ENCODE measurements at places on chromosomes 16 and 17.

DNA sequence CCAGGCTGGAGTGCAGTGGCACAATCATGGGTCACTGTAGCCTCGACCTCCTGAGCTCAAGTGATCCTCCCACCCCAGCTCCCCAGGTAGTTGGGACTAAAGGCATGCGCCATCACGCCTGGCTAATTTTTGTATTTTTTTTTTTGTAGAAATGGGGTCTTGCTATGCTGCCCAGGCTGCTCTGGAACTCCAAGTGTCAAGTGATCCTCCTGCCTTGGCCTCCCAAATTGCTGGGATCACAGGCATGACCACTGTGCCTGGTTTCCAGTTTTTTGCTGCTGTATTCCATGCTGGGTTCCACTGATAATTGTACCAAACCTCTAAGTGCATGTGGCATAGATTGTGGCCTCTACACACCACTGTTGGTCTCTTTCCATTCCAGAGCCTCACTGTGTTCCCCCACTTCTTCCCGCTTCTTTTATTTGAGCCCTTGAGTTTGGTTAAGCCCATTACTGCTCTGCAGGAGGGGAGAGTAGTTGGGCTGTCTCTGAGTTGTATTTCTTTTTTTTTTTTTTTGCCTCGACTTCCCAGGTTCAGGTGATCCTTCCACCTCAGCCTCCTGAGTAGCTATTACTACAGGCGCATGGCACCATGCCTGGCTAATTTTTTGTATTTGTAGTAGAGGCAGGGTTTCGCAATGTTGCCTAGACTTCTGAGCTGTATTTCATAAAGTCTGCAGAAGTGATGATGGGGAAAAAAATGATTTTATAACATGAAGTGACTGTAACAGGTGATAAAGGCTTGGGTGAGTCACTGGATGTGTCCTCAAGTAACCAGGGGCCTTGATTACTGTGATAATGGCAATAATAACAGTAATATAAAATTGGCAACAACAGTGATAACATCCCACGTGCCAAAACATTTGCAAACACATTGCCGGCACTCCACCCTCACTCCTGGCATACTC lies 30.0 kb downstream of the EEF2K start:
- DNase-seq = no peak

GRCh38 chr16:81327011-81327410 lies 12.2 kb downstream of the GAN start:
- no peak for DNase-seq

GRCh38 chr17:28216528-28216927 lies 102.5 kb upstream of the TMEM97 start:
- DNase-seq = no peak

DNA sequence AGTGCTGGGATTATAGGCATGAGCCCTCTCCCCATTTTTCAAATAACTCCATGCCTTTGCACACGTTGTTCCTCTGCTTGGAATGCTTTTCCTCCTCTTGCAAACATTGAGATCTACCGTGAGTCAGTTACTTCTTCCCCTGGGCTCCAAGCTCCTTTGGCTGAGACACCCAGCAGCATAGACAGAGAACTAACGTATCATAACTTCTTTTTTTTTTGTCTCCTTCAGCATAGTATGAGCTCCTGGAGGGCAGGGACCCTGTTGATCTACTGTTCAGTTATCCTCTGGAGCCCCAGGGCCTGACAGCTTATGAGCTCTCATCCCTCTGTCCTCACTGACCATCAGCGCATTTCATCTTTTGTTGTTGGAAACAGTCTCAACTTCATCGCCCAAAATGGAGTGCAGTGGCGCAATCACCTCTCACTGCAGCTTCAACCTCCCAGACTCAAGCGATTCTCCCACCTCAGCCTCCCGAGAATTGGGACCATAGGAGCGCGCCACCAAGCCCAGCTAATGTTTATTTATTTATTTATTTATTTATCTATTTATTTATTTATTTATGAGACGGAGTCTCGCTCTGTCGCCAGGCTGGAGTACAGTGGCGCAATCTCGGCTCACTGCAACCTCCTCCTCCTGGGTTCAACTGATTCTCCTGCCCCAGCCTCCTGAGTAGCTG lies 2.2 kb downstream of the SPAG7 start:
- no peak for DNase-seq

DNA sequence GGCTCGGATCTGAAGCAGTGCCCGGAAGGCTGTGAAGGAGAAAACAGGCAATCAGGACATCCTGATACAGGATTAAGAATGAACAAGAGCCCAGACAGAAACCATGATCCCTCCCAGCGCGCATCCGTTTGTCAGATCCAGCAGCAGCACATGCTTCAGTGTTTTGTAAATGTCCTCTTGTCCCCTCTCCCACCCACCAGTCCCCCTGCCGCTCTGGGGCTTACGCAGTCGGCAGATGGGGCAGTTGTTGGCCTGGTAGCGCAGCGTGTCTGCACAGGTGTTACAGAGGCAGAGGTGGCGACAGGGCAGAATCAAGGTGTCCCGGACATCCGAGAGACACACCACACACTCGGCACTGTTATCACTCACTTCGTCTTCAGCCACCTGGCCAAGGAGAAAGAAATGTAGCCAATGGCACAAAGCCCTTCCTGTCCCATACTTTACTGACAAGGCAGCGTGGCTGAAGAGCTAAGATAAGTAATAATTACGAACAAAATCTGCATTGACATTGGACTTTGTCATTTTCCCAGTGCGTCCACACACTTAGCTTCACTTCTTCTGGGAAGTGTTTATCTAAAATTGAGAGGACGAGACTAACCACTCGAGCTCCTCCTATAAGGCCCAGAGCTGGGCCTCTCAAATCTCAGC lies 20.7 kb upstream of the FOXJ1 start:
- DNase-seq = no peak

GRCh38 chr17:72137161-72137560 lies 16.3 kb downstream of the SOX9 start:
- no peak for DNase-seq

- DNase-seq = no peak
Observed at GRCh38 chr17:5921512-5922282, 148.5 kb upstream of the WSCD1 start.

GRCh38 chr16:54657058-54657708 lies 273.5 kb upstream of the IRX5 start:
- no peak for DNase-seq

DNA sequence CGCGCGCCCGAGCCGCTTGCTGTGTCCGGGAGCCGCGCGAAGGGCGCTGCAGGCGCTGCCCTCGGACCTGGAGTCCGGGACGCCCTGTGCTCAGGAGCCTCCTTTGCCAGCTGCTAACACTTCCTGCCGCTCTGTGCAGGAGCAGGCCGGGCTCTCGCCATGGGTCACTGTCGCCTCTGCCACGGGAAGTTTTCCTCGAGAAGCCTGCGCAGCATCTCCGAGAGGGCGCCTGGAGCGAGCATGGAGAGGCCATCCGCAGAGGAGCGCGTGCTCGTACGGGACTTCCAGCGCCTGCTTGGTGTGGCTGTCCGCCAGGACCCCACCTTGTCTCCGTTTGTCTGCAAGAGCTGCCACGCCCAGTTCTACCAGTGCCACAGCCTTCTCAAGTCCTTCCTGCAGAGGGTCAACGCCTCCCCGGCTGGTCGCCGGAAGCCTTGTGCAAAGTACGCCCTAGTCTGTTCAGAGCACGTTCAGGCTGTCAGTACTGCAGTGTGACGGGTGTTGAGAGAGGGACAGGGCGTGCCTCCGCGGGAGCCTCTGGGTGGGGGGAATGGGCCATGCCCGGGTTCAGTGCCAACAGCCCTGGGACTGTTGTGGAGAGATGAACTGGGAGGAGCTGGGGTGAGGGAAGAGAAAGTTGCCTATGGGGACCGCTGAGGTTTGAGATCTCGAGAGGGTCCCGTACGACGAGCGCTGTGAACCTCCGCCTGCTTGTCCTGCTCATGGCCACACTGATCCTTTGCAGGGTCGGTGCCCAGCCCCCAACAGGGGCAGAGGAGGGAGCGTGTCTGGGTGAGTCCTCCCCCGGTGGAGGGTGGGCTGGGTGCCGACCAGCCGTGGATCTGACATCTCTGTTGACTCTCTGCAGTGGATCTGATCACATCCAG lies 1.3 kb downstream of the ZNF276 start:
- DNase-seq = no peak

- no peak for DNase-seq
Observed at GRCh38 chr16:1324286-1324826, 9.1 kb upstream of the BAIAP3 start.

GRCh38 chr16:84780063-84780462 lies 39.7 kb upstream of the CRISPLD2 start:
- no peak for DNase-seq

DNA sequence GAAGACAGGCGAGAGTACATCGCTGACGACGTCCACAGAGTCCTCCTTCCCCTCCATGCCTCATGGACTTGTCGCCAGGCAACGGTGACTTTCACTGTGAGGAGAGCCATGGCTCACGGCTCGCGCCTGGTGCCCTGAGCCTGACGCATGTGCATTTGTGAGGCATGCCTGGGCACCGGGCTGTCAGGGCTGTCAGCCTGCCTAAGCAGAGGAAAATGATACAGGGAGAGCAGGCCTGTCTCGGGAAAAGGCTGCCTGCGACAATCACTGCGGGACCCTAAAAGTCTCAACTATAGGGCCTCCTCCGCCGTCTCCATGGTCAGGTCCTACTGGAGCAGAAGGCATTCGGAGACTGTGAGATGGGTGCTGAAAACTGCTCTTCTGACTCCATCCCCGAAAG lies 135.5 kb upstream of the WSB1 start:
- no peak for DNase-seq

DNA sequence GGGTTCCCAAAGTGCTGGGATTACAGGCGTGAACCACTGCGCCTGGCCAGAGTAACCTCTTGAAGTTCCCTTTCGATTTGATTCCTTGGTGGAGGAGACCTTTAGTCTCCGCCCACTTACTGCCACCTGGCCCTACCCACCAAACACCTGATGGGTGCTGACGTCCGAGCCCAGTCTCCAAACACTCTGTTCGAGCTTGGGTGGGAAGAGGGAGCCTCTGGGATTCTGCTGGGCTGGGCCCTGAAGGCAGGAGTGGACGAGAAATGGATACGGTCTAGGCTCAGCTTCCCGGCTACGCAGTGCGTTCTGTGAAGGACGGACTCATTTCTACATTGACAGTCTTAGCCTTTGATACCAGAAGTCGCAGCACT lies 870 bp upstream of the ITGA3 start:
- no peak for DNase-seq

GRCh38 chr17:42779304-42779935 lies 990 bp upstream of the WNK4 start:
- DNase-seq = no peak

GRCh38 chr16:10992112-10992511 lies 47.7 kb downstream of the CLEC16A start:
- no peak for DNase-seq

DNA sequence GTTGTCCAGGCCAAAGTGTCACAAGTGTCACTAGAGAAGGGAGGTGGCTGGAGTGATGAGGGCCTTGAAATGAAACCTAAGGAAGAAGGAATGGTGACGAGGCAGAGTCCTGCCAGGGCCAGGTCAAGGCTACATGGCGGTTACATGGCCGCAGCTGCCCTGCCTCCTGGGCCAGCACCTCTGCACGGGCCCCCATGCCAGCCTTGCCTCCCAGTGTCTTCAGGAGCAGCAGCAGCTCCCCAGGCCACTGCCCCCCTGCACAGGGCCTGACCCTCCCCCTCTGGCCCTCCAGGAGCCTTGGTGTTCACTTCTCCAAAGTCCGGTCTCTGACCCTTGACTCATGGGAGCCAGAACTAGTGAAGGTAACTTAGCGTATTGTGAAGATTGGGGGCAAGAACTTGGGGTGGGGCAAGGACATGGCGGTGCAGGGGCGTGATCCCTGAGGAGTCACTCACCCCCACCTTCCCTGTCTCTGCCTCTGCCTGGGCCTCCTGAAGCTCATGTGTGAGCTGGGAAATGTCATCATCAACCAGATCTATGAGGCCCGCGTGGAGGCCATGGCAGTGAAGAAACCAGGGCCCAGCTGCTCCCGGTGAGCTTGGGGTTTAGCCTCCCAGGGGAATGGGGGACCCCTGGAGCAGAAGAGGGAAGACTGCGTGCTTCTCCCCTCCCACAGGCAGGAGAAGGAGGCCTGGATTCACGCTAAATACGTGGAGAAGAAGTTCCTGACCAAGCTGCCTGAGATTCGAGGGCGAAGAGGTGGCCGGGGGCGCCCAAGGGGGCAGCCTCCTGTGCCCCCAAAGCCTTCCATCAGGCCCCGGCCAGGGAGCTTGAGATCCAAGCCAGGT lies 4.1 kb upstream of the KCTD11 start:
- no peak for DNase-seq

- DNase-seq = no peak
Observed at GRCh38 chr17:49003557-49004511, 6.6 kb downstream of the IGF2BP1 start.

DNA sequence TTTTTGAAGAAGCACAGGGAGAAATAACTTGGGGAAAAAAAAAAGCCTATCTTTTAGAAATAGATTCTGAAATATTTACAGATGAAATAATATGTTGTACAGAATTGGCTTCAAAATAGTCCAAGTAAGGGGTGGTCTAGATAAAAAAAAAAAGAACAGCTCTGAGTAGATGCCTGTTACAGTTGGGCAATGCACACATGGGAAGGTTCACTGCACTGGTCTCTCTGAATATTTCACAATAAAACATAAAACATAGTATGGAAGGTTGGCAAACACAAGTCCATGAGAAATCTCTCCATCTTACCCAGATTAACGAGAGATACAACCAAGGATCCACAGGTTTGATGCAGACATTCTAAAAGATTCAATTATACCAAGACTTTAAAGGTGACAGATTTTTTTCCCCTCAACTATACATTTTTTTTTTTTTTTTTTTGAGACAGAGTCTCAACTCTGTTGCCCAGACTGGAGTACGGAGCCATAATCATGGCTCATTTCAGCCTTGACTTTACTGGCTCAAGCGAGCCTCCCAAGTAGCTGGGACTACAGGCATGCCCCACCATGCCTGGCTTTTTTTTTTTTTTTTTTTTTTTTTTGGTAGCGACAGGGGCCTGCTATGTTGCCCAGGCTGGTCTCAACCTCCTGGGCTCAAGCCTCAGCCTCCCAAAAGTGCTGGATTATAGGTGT lies 58.0 kb downstream of the KANSL1 start:
- DNase-seq = no peak

DNA sequence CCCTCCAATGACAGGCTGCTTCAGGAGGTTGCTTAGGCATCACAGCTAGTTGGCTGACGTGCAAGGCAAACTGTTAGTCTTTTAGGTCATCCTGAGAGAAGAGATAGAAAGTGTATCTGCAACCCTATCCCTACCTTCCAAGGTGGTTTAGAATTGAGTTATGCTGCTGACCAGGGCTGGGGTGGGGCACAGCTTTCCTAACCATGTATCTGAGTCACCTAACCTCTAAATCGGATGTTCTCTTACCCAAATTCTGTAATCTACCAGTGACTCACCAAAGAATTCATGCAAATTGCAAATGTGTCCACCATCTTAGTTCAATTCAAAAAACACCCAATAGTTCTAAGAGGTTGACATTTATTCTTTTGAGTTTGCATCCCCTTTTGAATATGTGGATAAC lies 107.2 kb upstream of the DYNLRB2 start:
- no peak for DNase-seq

DNA sequence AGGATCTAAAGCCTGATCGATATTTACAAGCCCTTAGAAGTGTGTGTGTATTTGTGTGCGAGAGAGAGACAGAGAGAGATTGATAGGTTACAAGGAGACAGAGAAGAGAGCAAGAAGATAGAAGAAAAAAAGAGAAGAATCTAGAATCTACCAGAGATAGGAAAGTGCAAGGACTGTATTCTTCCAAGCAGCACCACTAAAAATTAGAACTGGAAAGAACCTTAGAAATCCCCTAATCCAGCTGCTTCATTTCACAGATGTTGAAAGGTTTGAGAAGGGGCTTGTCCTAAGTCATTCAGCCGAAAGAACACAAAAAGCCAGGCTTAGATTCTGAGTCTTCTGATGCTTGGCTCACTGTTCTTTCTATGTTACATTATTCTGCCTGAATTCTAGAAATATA lies 92.2 kb downstream of the HS3ST3A1 start:
- DNase-seq = no peak

All from NCI-H2081 treated with DMSO at 0.1 percent for 48 hours (cell line).